ENCODE measurements at places on chromosomes 3 and 15.

DNA sequence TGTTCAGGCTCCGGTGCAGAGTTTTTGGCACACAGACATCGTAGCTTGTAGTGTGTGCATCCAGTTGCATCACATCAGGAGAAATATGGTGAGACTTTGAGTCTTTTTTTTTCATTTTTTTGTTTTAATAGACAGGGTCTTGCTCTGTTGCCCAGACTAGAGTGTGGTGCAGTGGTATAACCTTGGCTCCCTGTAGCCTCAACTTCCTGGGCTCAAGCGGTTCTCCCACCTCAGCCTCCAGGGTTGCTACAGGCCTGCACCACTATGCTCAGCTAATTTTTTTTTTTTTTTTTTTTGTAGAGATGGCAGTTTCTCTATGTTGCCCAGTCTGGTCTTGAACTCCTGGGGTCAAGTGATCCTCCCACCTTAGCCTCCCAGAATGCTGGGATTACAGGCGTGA is 51.1 kb upstream of the TEX264 start:
- H3K36me3 ChIP-seq: peaks cover 2% of the 10 kb centered on the region
- DNase-seq: no peak
- H3K4me1 ChIP-seq: peaks cover 22% of the 10 kb centered on the region
- H3K27me3 ChIP-seq: no peaks in the 10 kb centered on the region

DNA sequence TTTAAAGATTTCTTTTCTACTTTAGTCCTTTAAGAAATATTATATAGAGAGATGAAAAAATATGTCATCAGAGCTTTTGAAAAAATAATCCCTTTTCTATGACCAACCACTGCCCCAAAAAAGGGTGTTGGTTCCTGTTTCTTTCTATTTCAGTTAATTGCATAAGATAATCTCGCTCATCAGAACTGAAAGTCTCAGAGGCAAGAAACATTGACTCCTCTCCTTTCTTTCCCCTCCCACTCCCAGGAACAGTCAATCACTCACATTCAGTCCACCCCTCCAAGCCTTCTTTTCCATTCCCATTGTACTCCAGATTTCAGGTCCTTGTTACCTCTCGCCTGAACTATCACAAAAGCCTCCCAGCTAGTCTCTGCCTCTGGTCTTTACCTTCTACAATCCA is 153.7 kb upstream of the ABI3BP start:
- no peak overlapping the region for H3K27ac ChIP-seq
- H3K27me3 ChIP-seq: peaks cover 14% of the 10 kb centered on the region
- no peak for DNase-seq
- no peaks in the 10 kb centered on the region for H3K36me3 ChIP-seq

GRCh38 chr3:102095383-102095782 is 246.1 kb downstream of the NFKBIZ start:
- no peaks in the 10 kb centered on the region for H3K36me3 ChIP-seq
- no peaks in the 10 kb centered on the region for H3K27me3 ChIP-seq
- peaks cover 29% of the 10 kb centered on the region for H3K4me1 ChIP-seq
- no peak for DNase-seq
- no peak overlapping the region for H3K4me3 ChIP-seq

DNA sequence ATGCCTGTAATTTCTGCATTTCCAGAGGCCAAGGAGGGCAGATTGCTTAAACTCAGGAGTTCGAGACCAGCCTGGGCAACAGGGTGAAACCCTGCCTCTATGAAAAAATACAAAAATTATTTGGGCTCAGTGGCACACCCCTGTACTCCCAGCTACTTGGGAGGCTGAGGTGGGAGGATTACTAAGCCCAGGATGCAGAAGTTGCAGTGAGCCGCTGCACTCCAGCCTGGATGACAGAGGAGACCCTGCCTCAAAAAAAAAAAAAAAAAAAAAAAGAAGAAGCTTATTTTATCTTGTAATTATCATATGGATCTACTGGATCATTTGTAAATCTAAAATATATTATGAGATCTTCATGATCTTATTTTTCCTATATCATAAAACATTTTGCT is 84.1 kb downstream of the PPCDC start:
- no peaks in the 10 kb centered on the region for H3K36me3 ChIP-seq
- no peak overlapping the region for H3K27ac ChIP-seq
- no peak for DNase-seq
- peaks cover 23% of the 10 kb centered on the region for H3K4me1 ChIP-seq
- no peaks in the 10 kb centered on the region for H3K27me3 ChIP-seq

DNA sequence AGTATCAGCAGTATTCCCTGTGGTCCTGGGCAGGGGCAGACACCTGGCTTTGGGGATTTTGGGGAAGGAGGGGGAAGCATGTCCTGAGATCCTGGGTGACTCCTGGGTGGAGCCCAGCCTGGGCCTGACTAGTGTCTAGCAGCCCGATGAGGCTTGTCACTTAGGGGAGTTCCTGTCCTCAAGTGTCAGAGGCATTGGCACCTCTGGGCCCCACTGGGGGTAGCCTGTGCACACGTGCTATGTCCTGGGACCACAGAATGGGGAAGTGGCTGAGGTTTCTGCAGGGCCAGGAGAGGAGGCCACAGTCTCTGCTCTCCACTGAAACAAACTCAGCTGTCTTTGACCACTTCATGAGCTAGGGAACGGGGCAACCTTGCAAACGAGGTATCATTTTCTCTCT is 31.5 kb upstream of the ADCY5 start:
- no peak overlapping the region for H3K27ac ChIP-seq
- no peak overlapping the region for H3K4me3 ChIP-seq
- no peak for DNase-seq
- H3K27me3 ChIP-seq: peaks cover 15% of the 10 kb centered on the region
- H3K36me3 ChIP-seq: no peaks in the 10 kb centered on the region

DNA sequence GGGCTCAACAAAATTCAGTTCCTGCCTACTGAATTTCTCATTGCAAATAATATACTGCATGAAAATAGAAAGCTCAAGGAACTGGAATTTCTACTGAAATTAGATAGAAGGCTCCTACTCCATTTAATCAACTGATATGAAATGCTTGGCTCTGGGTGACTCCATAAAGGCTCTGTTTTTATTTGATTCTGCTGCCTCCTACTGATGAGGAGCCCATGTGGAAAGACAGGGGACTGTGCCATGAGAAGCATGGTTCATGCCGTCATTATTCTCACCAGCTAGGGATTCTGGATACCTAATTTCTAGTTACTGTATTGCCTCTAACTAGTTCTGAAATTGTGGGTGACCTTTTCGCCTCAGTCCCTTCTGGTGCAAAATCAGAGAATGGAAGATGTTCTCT is 366.2 kb upstream of the DPH6 start:
- no peak overlapping the region for H3K4me3 ChIP-seq
- H3K27me3 ChIP-seq: peaks cover 3% of the 10 kb centered on the region
- H3K4me1 ChIP-seq: no peaks in the 10 kb centered on the region
- DNase-seq: no peak
- H3K36me3 ChIP-seq: no peaks in the 10 kb centered on the region

DNA sequence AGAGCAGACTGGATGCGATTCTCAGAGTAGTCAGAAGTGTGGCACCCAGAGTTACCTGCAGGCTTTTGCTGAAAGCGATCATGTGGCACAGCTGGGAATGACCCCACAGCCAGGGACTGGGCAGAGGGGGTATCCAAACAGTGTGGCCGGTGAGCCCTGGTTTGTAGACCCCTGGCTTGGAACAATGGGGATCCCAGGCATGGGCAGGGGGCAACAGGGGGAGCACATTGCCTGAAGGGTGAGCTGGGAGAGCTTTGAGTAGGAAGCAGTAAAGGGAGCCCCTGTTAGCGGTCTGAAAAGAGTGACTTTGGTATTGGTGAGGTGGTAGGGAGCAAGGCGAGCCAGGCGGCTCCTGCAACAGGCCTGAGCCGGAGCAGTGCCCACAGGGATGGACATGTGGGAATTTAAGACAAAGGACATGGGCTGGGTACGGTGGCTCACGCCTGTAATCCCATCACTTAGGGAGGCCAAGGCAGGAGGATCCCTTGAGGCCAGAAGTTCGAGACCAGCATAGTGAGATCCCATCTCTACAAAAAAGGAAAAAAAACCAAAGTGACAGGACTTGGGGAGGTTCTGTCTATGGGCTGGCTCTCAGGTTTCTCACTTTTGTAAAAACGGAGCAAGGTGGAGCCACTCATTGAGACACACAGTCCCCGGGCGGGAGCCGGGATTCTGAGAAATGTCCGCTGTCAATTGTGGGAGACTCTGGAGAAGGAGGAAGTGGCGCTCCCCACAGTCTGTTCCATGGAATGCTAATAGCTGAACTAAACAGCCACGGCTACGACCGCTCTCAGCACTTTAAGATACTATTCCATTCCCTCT is 223.8 kb upstream of the LYSMD4 start:
- no peaks in the 10 kb centered on the region for H3K36me3 ChIP-seq
- no peak for DNase-seq
- H3K27me3 ChIP-seq: peaks cover 40% of the 10 kb centered on the region
- H3K27ac ChIP-seq: no peak overlapping the region

- peaks cover 19% of the 10 kb centered on the region for H3K36me3 ChIP-seq
- DNase-seq: no peak
- no peak overlapping the region for H3K4me3 ChIP-seq
- H3K4me1 ChIP-seq: peaks cover 16% of the 10 kb centered on the region
- no peaks in the 10 kb centered on the region for H3K27me3 ChIP-seq
Observed at GRCh38 chr3:33076952-33077351, 20.0 kb downstream of the GLB1 start.

DNA sequence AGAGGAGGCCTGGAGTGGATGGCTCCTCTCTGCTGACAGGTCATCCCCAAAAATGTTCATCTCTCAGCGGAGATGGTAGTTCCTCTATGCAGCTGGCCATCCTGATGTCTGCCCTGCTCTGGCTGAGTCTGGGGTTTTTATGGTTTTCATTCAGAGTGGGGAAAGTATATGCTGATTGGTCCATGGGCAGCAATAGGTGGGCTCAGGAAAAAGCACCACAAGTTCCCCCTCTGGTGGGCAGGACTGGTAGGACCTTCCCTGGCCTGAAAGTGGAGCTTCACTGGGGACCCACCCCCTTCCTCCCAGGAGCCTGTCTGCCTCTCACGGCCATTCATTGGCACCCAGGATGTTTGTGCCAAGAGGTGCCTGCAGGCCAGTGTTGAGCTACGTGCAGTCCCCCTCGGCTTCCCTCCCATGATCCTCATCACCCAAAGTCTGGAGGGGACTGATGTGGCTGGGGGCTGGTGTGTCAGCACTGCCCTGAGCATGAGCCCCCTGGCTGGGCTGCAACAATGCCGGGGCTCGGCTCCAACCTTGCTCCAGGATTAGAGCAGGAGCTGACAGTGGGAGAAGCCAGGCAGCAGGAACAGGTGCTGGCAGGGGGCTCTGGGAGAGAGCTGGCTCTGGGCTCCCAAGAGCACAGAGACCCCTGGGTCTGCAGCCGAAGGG is 13.1 kb upstream of the BLOC1S6 start:
- H3K27me3 ChIP-seq: peaks cover 17% of the 10 kb centered on the region
- no peaks in the 10 kb centered on the region for H3K36me3 ChIP-seq
- H3K4me1 ChIP-seq: peaks cover 7% of the 10 kb centered on the region
- H3K27ac ChIP-seq: no peak overlapping the region
- DNase-seq: no peak

GRCh38 chr3:88000853-88001252 is 58.0 kb downstream of the CGGBP1 start:
- H3K36me3 ChIP-seq: no peaks in the 10 kb centered on the region
- no peak for DNase-seq
- peaks cover 37% of the 10 kb centered on the region for H3K4me1 ChIP-seq

- no peak overlapping the region for H3K27ac ChIP-seq
- DNase-seq: no peak
- no peak overlapping the region for H3K4me3 ChIP-seq
- H3K4me1 ChIP-seq: peaks cover 3% of the 10 kb centered on the region
Observed at GRCh38 chr15:62477929-62478328, 312.8 kb upstream of the C2CD4B start.

DNA sequence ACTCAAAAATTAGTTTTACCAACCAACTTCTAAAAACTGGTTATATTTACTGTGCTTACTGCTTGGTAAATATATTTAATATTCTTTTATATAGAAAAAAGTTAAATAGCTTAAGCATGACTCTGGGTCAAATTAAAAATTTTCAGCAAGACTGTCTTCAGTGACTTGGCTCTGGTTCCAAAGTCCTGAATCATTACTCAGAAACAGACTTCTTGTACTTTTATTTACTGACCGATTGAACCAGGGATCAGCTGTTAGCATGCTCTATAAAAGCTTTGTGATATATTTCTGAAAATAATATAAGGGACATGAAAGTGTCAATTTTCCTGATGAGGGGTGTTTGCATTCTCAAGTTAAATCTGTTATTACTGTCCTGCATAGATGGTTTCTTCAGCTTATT is 164.3 kb downstream of the MCTP2 start:
- no peak overlapping the region for H3K27ac ChIP-seq
- no peaks in the 10 kb centered on the region for H3K27me3 ChIP-seq
- no peak overlapping the region for H3K4me3 ChIP-seq
- DNase-seq: no peak
- no peaks in the 10 kb centered on the region for H3K36me3 ChIP-seq
- H3K4me1 ChIP-seq: peaks cover 3% of the 10 kb centered on the region

- peaks cover 7% of the 10 kb centered on the region for H3K27me3 ChIP-seq
- H3K4me1 ChIP-seq: peaks cover 16% of the 10 kb centered on the region
- no peaks in the 10 kb centered on the region for H3K36me3 ChIP-seq
- peak overlapping the region; percentile 33 for H3K27ac ChIP-seq
- H3K4me3 ChIP-seq: peak overlapping the region; percentile 65
Observed at GRCh38 chr3:38031022-38031994, 1.9 kb upstream of the PLCD1 start.

- H3K4me3 ChIP-seq: no peak overlapping the region
- no peaks in the 10 kb centered on the region for H3K4me1 ChIP-seq
- no peak for DNase-seq
- H3K27ac ChIP-seq: no peak overlapping the region
- H3K36me3 ChIP-seq: peaks cover 17% of the 10 kb centered on the region
Observed at GRCh38 chr15:31567861-31568260, 241.2 kb downstream of the KLF13 start.

DNA sequence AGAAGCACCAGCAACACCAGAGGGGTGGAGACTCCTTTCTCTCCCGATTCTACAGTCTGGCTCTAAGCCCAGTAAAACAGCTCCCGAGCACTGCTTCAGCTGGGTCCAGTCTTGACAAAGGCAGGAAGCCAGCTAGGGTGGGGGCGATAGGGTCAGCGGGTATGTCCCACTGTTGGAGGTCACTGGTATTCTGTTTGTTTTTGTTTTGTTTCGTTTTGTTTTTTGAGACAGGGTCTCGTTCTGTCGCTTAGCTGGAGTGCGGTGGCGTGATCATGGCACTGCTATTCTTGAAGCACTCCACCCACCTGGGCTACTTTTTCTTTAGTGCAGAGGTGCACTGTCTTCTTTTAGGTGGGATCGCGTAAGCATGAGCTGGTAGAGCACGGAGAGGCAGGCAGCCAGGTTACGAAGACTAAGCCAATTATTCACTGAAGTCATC is 16.3 kb downstream of the GCSAM start:
- DNase-seq: no peak
- no peaks in the 10 kb centered on the region for H3K36me3 ChIP-seq
- no peaks in the 10 kb centered on the region for H3K27me3 ChIP-seq
- H3K27ac ChIP-seq: peak overlapping the region; percentile 11

GRCh38 chr15:51144021-51144532 is 49.4 kb upstream of the TNFAIP8L3 start:
- no peak overlapping the region for H3K27ac ChIP-seq
- no peak overlapping the region for H3K4me3 ChIP-seq
- H3K36me3 ChIP-seq: no peaks in the 10 kb centered on the region
- peaks cover 13% of the 10 kb centered on the region for H3K27me3 ChIP-seq
- DNase-seq: no peak

- H3K4me1 ChIP-seq: peaks cover 18% of the 10 kb centered on the region
- DNase-seq: no peak
- H3K27ac ChIP-seq: no peak overlapping the region
- no peak overlapping the region for H3K4me3 ChIP-seq
- H3K36me3 ChIP-seq: no peaks in the 10 kb centered on the region
- no peaks in the 10 kb centered on the region for H3K27me3 ChIP-seq
Observed at GRCh38 chr3:13039213-13039896, 33.9 kb downstream of the IQSEC1 start.

GRCh38 chr3:174303907-174304560 is 555.1 kb upstream of the NAALADL2 start:
- no peak for DNase-seq
- H3K27ac ChIP-seq: no peak overlapping the region
- no peaks in the 10 kb centered on the region for H3K27me3 ChIP-seq
- H3K4me3 ChIP-seq: no peak overlapping the region
- no peaks in the 10 kb centered on the region for H3K4me1 ChIP-seq

All from naive thymus-derived CD8-positive, alpha-beta T cell (primary cell).